ENCODE measurements at places on chromosomes 4 and X.

- DNase-seq, result no peak
Measured at GRCh38 chr4:93710101-93710846, 118.3 kb upstream of the ATOH1 start.

DNA sequence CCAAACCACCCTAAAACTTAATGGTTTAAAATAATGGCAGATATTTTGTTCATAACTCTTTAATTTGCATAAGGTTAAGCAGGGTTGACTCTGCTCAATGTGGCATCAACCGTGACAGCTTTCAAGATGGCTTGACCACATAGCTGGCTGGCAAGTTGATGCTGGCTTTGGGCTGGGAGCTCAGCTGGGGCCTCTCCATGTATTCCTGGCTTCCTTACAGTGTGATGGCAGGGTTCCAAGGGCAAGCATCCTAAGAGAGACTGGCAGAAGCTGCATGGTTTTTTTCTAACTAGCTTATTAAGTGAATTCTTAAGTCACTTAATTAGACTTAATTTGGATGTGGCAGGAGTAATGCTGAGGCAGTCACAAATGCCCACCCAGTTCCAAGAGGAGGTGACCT lies 4.5 kb downstream of the RP2 start:
- DNase-seq, result no peak

DNA sequence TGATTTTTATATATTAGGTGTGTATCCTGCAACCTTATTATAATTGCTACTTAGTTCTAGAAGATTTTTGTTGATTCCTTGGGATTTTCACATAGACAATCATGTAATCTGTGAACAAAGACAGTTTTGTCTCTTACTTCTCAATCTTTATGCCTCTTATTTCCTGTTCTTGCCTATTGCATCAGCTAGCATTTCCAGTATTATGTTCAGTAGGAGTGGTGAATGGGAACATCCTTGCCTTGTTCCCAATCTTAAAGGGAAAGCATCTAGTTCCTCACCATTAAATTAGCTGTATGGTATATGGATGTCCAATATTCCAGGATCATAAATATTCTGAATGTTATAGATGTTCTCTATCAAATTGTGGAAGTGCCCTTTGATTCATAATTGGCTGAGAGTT lies 41.8 kb downstream of the AWAT2 start:
- DNase-seq, result no peak

- DNase-seq, result no peak
Measured at GRCh38 chrX:77431227-77431626, 16.0 kb upstream of the FGF16 start.

- peak; percentile 68 for DNase-seq
Measured at GRCh38 chr4:83252782-83253405, 31.7 kb downstream of the COQ2 start.

DNA sequence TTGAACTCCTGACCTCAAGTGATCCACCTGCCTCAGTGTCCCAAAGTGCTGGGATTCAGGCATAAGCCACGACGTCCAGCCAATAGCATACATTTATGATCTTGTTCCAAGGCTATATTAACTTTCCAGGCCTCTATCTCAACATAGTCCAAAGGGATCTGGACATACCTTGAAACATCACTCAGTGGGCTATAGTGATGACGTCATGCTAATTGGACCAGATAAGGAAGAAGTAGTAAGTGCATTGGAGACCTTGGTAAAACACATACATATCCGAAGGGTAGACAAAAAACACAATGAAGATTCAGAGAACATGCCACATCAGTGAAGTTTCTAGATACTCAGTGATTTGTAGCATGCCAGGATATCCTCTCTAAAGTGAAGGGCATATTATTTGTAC lies 37.4 kb upstream of the USP26 start:
- no peak for DNase-seq

DNA sequence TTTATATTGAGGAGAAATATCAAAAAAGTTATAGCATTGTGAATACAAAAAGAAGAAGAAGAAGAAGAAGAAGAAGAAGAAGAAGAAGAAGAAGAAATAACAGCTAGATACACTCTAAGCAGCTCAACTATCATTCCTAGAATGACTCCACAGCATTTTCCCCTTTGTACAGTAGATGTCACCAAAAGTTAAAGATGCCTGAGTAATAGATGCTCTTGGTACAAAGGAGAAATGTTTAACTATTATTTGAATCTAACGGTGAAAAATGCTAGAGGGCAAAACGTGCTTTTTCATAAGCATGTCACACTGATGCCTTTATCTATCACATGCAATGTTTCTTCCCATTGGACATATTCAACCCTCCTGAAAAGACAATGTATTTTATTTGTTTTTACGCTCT lies 178.4 kb upstream of the GPRIN3 start:
- no peak for DNase-seq

GRCh38 chr4:85672116-85672515 lies 197.2 kb downstream of the ARHGAP24 start:
- no peak for DNase-seq

DNA sequence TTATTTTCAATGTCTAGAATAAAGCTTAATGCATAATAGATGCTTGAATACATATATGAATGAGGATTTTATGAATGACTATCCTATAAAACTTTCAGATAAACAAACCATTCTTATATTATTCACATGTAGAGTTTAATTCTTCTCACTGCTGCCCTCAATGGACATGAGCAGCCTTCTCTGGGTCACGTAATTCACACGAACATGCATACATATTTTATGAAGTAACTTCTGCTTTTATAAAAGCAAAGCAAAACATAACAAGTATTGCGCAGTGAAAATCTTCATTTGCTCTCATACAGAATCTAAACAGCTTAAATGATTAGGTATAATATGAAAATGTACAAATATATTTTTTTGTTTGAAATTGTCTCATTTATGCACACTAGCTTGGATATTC lies 116.7 kb downstream of the TMA16 start:
- no peak for DNase-seq

DNA sequence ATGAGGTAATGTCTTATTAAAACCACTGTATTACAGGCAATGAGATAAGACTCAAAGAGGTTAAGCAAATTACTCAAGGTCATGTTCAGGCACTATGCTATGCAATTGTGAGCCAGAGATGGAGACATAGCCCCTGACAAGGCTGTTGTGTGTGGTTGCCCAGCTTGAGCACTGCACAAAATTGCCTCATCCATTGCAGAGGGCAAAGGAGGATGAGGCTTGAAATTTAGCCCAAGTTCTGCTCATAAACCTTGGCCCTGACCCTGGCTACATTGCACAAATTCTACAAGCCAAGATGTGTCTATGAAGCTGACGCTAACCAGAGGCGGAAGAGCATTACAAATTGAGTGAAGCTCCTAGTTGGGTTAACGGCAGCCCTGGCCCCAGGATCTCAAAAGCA lies 65.6 kb upstream of the PGM2 start:
- DNase-seq, result no peak

DNA sequence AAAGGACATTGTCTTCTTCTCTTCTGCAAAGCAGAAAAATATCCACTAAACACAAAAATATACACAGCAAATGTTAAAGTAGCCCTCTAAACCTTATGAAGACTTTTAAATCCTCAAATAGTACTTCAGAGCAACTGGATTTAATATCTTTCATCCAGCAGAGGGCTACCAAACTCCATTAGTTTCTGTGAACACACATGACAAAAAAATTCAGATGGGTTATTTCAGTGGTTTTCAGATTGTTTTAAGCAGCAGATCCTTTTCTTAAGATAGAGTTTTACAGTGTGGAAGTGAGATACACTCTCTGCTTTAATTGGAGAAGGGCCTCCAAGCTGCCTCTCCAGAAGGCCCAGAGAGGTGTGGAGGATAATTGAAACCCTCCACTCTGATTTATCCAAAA lies 56.7 kb downstream of the ANK2 start:
- no peak for DNase-seq

- no peak for DNase-seq
Measured at GRCh38 chrX:154602226-154602625, 16.9 kb downstream of the CTAG1B start.

DNA sequence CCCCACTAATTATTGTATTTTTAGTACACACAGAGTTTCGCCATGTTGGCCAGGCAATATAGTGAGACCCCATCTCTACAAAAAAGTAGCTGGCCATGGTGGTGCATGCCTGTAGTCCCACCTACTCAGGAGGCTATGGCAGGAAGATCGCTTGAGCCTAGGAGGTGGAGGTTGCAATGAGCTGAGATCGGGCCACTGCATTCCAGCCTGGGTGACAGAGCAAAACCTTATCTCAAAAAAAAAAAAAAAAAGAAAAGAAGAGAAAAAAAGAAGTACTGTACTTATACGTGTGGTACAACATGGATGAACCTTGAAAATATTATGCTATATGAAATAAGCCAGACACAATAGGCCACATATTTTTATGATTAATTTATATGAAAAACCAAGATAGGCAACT lies 9.9 kb upstream of the WDR45 start:
- DNase-seq, result no peak

DNA sequence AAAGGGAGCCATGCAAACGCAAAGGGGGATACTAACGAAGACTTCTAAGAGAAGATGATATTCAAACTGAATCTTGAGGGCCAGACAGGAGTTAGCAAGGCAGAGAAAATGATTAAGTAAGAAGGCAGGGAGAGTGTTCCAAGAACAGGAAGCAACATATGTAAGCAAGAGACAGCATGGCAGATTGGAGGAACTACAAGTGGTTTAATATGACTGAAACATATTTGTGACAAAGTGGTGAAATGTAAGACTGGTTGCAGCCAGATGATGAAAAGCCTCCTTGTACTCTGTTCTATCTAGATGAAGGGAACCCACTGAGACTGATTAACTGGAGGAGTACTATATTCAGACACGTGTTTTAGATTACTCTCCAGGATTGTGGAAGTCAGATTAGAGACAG lies 116.6 kb upstream of the DIAPH2 start:
- no peak for DNase-seq

GRCh38 chr4:1711571-1712215 lies 426 bp downstream of the SLBP start:
- DNase-seq, result no peak

GRCh38 chr4:97394653-97395052 lies 748.6 kb downstream of the STPG2 start:
- no peak for DNase-seq

Measured in activated CD4-positive, alpha-beta T cell treated with anti-CD3 and anti-CD28 coated beads for 4 hours (primary cell).